ENCODE measurements at places on chromosomes 6 and 20.
A peak's percentile ranks its signal among the peaks of the same experiment; 100 is the strongest.

DNA sequence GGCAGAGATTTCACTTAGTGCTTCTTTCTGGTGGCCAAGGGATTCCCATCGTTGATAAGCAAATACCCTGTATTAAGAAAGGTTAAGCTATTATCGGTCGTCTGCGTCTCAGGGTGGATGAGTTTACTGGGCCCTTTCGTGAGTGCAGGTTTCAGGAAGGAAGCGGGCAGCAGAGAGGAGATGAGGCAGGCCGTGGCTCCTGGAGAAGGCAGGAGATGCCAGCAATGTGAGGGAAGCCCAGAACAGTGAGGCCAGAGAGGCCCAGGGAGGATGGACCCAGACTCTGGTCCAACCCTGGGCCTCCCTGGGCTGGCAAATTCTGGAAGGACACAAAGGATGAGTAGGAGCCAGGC, 11.2 kb downstream of the TFEB start:
- DNase-seq = no peak

DNA sequence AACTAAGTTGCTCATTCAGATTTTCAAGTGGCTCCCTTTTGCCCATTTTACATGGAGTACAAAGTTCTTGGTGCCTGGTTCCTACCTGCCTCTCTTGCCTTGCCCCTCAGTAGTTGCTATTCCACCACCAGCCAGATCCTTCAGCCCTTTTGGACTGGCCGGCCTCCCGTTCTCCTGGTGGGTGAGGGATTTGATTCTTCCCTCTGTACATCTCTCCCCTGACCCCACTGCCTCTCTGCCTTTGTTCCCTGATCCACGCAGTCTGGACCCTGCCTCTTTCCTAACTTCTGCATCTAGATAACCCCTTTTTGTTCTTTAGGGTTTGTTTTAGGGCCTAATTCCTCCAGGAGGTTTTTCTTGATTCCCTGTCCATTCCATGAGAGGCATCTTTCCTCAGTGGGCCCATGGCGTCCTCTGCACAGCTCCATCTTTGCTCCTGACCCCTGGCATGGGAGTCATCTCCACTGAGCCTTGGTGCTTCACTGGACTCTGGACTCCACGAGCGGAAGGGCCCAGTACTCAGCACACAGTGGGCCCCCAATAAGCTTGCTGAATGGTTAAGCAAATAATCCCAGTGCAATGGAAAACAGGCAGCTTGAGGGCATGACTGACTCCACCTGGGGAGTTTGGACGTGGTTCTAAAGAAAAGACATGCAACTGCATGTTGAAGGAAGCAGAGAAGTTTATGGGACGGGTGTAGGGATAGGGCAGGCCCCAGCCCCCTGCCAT, 309.3 kb upstream of the SUPT3H start:
- DNase-seq = no peak

- no peak for DNase-seq
Observed at GRCh38 chr6:158643836-158644230, 710 bp downstream of the DYNLT1 start.

DNA sequence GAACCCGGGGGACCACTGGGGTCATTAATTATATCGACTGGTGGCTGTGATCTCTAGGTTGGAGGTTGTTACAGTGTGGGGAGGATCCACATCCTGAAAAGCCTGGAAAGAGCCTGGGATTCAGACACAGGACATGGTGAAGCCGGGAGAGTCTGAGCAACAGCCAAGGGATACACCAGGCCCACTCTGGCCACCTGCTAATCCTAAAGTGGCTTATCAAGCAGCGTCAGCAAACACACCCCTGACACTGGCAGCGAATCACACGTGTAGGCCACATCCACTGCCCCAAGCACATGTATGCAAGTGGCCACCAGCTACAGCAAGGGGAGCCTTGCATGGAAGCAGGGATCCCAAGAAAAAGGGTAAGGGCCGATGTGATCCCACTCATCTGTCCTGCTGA, 41.0 kb downstream of the GFOD1 start:
- DNase-seq = no peak

DNA sequence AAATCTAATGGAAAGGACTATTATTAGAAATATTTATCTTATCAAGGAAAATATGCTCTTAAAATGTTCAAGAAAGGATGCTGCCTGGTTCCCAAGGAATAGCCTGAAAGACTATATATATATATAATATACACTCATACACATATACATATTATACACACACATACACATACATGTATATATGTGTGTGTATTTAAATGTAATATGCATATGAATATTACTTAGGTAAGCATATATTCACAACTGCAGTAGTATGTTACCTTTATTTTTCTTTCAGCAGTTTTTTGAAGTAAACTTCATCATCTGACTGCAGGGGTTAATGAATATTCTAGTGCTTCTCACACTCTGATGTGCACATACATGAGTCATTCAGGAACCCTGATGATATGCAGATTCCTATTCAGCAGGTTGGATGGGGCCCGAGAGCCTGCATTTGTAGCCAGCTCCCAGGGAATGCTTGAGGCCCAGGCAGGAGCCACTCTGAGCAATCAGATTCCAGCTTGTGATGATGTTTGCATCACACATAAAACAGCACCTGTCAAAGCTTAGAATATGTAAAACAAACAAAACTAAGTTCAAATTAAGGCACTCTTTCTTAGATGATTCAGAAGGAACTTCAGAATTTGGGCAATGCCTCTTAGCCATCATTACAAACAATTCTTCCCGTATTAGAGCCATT, 16.1 kb downstream of the MYLK4 start:
- no peak for DNase-seq

DNA sequence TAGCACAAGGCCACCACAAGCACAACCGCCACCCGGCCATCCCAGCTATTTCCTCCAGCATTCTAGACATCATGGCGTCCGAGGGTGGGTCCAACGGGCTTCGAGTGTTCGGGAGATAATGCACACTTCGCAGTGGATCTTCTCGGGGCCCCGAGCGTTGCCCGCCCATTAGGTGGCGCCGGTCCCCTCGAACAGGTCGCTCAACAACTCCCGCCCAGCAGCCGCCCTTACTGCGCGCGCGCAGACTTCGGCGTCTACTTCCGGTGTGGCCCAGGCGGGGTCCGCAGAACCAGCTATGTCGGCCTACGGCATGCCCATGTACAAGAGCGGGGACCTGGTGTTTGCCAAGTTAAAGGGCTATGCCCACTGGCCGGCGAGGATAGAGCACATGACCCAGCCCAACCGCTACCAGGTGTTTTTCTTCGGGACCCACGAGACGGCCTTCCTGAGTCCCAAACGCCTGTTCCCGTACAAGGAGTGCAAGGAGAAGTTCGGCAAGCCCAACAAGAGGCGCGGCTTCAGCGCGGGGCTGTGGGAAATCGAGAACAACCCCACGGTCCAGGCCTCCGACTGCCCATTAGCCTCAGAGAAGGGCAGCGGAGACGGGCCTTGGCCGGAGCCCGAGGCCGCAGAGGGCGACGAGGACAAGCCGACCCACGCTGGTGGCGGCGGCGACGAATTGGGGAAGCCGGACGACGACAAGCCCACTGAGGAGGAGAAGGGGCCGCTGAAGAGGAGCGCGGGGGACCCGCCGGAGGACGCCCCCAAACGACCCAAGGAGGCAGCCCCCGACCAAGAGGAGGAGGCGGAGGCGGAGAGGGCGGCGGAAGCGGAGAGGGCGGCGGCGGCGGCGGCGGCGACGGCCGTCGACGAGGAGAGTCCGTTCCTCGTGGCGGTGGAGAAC, at the start of gene HDGFL1:
HDGFL1 (plus strand) TSS at position 286 of the 904 bp plus-strand sequence; CDS start at position 296, 10 bp downstream.
- no peak for DNase-seq

DNA sequence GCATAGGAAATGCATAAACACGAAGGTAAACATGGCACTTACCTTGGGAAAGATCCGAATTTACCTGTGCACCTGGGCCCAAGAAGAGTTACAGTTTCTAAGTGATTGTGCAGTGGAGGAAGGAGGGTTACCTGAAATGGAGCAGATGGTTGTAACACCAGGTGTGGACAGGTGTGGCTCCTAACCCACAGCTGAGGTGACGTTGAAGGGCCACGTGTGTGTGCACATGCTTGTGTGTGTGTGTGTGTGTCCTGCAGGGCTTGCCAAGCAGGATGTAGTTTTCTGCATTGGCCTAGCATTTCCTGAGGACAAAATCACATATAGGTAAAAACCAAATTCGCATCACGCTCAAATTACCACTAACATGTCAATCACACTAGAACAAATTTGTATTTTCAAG, 240.8 kb downstream of the ANKRD60 start:
- DNase-seq = no peak

DNA sequence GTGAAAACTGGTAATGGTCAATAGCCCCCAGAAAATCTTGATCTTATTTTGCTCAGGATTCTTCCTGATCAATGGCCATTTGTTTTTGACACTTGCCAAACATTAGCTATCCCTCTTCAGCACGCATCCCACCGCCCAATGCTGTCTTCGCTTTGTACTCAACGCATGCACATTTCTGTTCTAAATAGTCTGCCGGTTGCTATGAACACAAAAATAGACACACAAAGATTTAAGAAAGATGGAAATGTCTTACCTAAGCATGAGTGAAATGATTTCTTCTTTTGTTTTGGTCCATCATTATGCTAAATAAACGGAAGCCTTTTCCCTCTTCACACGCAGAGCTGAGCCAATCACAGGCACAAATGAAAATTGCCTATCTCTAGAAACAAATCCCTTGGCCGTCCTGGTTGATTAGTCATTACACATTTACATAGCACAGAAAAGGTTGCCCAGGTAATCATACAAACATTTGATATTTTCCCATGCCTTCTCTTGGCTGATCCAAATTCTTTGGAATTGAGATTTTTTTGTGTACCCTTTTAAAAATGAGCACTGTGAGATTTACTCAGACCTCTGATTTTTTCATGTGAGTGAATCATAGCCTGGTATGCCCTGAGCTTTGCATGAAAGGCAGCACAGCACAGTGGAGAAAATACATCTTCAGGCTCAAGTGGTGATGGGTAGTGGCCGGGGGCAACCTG, 70.5 kb upstream of the FAM184A start:
- DNase-seq = peak; percentile 41

DNA sequence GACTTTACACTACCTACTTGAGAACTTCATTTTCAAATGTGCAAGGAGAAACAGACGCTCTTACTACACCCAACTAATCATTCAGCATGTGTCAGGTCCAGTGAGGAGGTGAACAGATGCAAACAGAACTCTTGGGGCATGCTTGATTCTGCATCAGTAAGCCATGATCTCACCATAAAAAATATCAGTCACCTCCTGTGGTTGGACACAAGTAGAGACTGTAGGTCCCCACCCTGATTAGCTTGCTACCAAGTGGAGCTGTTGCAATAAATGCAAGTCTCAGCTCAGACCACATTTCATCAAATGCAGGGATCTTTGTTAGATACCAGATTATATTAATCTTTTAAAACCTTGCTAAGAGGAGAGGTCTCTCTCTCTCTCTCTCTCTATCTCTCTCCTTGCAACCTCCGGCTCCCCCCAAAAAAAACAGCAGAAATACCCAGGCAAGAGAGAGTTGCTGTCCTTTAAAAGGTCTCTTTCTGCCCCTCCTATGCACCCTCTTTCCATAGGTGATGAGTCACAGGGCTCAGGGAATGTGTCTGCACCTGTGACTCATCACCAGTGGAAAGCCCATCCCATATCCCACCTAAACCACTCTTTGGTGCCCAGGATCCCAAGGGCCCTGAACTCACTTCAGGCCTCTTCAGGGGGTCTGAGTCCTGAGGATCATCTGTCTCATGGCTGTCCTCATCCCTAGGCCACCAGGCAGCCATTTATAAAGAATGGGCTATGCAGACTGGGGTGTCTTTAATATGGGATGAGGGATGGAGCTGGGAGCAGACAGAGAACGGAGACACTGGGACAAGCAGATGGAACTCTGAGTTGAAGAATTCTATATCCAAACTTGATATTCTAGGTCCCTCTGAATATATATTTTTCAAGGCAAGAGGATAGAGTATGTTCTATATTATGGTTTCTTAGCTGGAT, 154.5 kb downstream of the QRSL1 start:
- DNase-seq = no peak

Measured in adipocyte (in vitro differentiated cells).